HT-29 (cell line): ENCODE measurements at places on chromosomes 3 and 15.
A peak's percentile ranks its signal among the peaks of the same experiment; 100 is the strongest.

DNA sequence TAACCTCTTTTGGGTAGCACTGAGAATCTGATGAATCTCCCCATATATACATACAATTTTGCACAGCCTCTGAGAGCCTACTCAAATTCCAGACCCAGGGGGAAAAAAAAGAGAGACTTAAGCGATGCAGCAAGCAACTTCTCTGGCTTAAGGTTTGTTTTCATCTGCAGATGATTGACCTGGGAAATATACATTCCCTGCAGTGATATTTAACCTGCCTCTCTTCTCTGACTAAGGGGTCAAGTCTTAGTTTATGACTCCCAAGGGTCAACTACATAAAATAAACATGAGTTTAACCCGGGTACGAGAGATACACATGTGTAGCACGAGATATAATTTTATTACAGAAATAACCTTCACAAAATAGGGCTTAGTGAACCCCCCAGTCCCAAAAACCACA lies 737.8 kb downstream of the TUSC7 start:
- no peak for DNase-seq

GRCh38 chr3:176953106-176954060 lies 243.9 kb downstream of the TBL1XR1 start:
- DNase-seq = peak; percentile 16

DNA sequence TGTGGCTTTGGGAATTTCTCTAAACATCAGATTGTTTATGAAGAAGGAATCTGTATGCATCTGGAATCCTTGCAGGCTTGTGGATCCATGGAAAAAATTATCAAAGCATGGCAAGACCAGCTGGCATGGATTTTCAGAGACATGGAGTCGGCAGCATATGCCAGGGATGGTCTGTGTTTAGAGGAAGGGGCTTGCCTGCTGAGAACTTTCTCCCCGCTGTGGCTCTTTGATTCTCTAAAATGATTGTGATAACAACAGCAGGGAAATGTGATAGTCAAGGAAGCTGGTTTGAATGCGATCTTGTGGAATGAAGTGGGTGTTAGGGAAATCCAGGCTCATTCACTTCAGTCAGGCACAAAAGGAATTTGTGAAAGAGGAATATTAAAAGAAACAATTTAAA lies 245.7 kb upstream of the THRB start:
- no peak for DNase-seq

- DNase-seq = peak; percentile 87
These were observed 152.9 kb downstream of the XXYLT1 start for GRCh38 chr3:195117978-195118581.

DNA sequence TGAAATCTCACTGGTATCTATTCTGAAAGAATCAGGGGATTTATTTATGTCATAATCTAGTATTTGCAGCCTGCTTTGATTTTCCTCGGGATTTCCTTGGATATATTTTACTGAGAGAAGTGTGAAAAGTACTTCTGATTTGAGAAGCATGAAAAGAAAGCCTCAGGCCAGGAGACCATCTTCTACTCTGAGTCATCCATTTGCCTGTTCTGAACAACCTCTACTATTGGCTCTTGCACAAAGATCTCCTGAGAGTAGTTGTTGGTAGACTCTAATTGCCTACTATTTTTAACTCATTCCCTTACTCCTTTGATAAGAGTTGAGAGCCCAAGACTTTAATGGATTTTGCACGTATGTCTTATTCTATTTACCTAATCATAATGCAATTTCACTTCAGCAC lies 318.9 kb downstream of the BCHE start:
- DNase-seq = no peak

DNA sequence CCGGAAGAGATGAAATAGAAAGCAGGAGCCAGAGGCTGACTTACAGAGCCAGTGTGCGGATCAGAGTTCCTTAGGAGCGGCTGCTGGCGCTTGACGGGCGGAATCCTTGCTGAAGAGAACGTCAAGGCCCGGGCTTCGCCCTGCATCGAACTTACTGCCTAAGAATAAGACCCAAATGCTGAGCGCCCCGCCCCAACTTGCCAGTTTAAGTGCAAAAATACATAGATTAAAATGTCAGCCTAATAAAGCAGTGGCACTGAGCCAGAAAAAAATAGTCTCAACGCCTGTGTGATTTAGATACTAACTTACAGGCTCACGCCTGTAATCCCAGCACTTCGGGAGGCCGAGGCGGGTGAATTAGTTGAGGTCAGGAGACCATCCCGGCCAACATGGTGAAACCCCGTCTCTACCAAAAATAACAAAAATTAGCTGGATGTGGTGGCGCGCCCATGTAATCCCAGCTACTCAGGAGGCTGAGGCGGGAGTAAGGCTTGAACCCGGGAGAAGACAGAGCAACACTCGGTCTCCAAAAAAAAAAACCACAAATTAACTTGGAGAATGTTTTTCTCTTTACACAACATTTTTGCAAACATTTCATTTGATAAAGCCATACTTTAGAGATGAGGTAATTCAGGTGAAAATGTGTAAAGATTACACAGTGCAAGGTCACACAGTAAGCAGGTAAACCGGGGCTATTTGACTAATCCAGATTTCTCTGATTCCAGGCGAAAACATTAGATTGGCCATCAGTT lies 1.2 kb upstream of the UBP1 start:
- DNase-seq = no peak

DNA sequence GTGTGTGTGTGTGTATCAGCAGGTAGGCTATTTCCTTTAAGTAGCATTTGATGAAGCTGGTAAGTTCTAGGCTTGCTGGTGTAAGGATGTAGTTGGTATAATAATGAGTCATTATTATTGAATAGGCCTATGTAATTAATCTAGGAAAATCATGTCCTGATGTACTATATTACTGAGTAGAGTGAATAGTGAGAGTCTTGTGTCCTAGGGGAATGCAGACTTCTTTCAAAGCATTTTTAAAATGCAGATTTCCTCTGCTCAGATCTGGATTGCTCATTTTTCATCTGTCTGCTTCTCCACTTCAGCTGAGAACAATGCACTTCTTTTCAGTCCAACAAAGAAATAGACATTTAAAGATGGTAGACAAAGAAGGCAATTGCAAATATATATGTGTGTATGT lies 434.2 kb upstream of the ONECUT1 start:
- DNase-seq = no peak
